Transverse colon (tissue), 4 donors: ENCODE measurements at places on chromosomes 5 and 9. TPM values are rescaled to one million over a fixed set of nuclear protein-coding genes. Genes with fewer than 3 reads are reported as not detected.

COL5A1 gene
- 23.6 TPM for total RNA-seq

DNA sequence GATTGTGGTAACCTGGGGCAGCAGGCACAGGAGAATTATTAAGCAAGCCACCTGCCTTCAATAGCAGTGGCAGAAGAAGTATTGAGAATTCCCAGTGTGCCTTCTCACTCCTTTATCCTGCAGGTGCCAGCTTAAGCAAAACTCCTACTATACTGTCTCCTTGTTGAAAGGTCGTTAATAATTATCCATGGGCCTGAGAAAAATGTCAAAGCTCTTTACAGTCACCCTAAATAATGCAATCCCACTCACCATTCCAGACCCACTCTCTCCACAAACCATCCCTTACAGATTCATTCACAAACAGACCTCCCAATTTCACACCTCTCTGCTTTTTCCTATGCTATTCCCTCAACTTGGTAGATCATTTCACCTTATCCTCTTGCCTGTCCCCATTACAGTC lies 161.5 kb upstream of the TRIM32 start:
- DNase-seq, result no peak
- H3K4me1 ChIP-seq, result peaks cover 9% of the 10 kb centered on the region
- no peak overlapping the region for H3K4me3 ChIP-seq
- H3K36me3 ChIP-seq, result no peaks in the 10 kb centered on the region
- H3K27me3 ChIP-seq, result no peaks in the 10 kb centered on the region
- no peak overlapping the region for H3K27ac ChIP-seq

- no peak for DNase-seq
- no peaks in the 10 kb centered on the region for H3K27me3 ChIP-seq
- H3K4me3 ChIP-seq, result no peak overlapping the region
- H3K27ac ChIP-seq, result no peak overlapping the region
Observed at GRCh38 chr5:6950250-6950649, 237.0 kb downstream of the TENT4A start.

- H3K4me1 ChIP-seq, result peaks cover 26% of the 10 kb centered on the region
- peak overlapping the region; percentile 71 for H3K27ac ChIP-seq
- peaks cover 31% of the 10 kb centered on the region for H3K27me3 ChIP-seq
- H3K4me3 ChIP-seq, result peak overlapping the region; percentile 61
- H3K36me3 ChIP-seq, result no peaks in the 10 kb centered on the region
Observed at GRCh38 chr9:137129456-137130175, 9.3 kb upstream of the GRIN1 start.

GFI1B gene
- 2.0 TPM for total RNA-seq
